ENCODE measurements at places on chromosomes 3 and 15.

DNA sequence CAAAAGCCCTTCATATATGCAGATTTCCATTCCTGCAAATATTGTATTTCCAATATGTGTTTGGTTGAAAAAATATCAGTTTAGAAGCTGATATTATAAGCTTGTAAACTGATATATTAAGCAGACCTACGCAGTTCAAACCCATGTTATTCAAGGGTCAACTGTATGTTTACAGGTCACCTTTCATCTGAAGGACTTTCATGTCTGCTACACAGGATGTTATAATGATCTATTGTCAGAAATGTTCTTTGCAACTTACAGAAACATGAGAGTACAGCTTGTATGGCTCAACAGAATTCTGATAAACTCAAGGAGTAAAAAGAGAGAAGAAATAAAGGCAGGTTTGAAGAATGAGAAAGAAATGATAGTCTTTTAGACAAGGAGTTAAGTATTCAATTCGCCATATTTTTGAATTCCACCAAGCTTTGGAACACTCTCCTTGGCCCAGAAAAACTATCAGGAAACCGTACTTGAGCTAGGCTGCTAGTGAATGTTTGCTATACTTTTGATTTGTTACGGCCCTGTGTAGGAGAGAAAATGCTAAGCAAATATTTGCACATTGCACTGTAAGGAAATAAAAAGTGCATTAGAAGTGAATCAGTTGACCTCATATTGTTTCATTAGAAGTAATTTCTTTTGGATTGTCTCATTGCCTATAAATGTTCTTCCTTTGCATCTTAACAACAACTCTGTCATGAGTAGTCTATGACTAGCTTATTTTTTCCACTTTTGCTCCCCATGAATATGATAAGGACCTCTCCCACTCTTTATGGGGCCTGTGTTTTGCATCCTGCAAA lies 81.2 kb downstream of the NEK11 start:
- DNase-seq: no peak

DNA sequence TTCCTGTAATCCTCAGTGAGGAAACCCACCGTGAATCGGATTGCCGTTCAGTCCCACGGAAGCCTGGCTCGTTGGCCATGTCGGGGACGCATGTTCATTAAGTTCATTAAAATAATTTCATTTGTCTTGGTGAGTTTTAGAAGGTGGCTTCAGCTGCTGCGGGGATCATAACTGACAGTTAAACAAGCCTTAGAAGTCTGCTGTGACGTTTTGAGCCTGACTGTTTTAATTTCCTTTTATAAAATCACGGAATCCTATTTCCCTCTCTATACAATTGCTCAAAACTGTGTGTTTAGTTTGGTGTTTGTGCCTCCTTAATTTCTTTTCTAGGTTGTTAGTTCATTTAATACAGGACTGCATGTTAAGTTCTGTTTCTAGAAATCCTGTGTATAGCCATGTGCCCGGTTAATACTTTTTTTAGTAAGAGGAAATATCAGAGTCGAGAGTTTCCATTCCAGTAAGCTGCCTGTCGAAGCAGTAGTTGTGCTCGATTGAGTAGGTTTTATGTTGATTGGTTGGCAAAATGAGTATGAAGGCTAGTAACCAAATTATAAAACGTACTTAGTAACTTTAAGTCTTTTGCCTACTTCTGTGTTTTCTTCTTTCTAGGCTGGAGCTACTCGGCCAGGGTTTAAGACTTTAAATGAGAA lies 705 bp downstream of the NIPA2 start:
- no peak for DNase-seq

- DNase-seq: no peak
Measured at GRCh38 chr3:49248840-49249227, 28.2 kb downstream of the C3orf62 start.

- DNase-seq: no peak
Measured at GRCh38 chr15:48250640-48251076, 44.6 kb downstream of the SLC12A1 start.

GRCh38 chr15:58522865-58523264 lies 91.1 kb downstream of the LIPC start:
- DNase-seq: no peak

GRCh38 chr15:58469432-58470353 lies 37.9 kb downstream of the LIPC start:
- DNase-seq: no peak

DNA sequence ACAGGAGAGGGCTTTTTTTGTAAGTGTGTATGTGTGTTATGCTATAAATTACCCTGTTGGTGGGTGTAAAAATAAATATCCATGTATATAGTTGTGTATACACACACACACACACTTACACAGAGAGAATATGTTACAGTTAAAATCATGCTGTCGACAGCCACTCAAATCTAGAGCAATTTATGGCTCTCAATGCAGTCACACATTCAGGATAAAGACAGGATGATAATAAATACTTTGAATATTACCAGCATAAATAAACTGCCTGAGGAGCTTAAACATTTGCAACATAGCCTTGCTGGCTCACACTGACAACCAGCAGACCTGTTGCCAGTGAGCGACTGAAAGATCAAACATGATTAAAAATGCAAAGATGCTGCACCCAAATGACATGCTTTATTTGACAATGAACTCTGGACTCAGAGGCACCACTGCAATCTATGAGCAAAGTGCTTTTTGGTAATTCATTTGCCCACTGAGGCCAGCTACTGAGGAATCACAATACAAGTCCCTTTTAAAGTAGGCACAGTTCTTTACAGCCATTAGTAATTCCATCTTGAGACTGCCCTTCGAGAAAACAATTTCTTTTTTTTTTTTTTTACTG lies 458.9 kb downstream of the FHIT start:
- no peak for DNase-seq

DNA sequence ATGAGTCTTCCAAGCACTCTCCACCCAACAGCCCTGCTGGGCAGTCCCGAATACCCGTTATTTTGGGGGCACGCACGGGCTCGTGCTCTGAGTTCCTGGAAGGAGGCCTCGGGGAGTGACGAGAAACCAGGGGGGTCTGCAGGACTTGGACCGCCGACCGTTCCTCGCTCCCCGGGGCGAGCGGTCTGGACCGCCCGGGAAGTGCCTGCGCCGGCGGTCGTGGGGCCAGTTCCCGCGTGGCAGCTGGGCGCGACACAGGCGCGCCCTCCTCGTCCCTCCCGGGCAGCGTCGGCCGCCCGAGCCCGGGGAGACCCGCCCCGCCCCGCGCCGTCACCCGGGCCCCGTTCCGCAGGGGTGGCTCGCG lies 387 bp downstream of the GNB4 start:
- DNase-seq: no peak

DNA sequence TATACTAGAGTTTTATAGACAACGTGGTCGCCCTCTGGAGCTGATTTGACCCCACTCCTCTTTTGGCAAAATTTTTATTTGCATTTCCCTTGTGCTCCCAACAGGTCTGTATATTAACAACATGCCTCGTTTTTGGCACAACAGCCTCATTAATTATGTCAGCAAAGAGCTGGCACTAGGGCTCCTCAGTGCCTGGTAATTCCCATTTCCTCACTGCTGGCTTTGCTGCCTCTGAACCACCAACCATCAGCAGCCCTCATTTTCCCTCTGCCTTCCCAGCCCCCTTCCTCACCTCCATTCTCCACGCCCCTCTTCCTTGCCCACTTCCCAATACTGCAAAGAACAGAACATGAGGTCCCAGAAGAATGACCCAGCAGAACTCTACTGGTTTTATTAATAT lies 204.8 kb downstream of the ABHD5 start:
- no peak for DNase-seq

All from activated CD4-positive, alpha-beta T cell treated with anti-CD3 and anti-CD28 coated beads for 4 hours (primary cell).